Hematopoietic multipotent progenitor cell treated with erythropoietin and hydrocortisone succinate and interleukin-3 and kit ligand, for 8 days (in vitro differentiated cells): ENCODE measurements at places on chromosomes 1 and 21.
A peak's percentile ranks its signal among the peaks of the same experiment; 100 is the strongest.

GRCh38 chr1:211328084-211328694 lies 1.6 kb downstream of the TRAF5 start:
- DNase-seq, result no peak

- DNase-seq, result peak; percentile 7
Measured at GRCh38 chr1:109433322-109433721, 7.1 kb upstream of the PSMA5 start.

GRCh38 chr1:158180741-158181576 lies at the start of gene CD1D:
TSS of gene CD1D (plus strand) at chr1:158180895. CDS start at chr1:158181102, 207 bp downstream.
- peak; percentile 69 for DNase-seq

GRCh38 chr21:41526478-41527087 lies 18.6 kb upstream of the TMPRSS2 start:
- no peak for DNase-seq

- no peak for DNase-seq
Measured at GRCh38 chr21:40433538-40433937, 413.4 kb downstream of the DSCAM start.

DNA sequence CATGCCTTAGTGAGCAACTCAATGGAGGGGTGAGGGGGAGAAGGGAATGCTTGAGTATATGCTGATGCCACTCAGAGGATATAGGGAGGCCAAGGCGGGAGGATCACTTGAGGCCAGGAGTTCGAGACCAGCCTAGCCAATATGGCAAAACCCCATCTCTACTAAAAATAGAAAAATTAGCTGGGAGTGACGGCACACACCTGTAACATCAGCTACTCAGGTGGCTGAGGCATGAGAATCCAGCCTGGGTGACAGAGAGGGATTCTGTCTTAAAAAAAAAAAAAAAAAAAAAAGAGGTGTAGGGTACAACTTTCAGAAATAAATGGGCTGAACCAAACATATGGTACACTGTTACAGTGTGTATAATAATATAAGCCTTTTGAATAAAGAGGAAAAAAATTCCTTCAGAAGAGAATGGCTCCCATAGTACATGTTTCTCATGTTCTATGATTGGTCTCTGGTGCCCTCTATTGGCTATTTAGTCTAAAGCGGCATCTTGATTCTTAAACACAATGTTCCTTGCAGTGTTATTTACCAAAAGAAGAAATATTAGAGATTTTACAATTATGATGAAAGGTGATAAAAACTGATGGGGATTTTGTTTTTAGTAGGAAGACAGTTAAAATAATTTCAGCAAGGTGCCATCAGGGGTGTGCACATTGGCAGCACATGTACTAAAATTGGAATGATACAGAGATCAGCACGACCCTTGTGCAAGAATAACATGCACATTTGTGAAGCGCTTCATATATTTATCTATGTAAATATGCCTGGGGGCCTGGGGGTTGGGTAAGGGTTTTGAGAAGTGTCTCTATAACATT lies 109.8 kb downstream of the PATJ start:
- DNase-seq, result peak; percentile 81

- no peak for DNase-seq
Measured at GRCh38 chr1:16176653-16177052, 20.8 kb upstream of the EPHA2 start.

DNA sequence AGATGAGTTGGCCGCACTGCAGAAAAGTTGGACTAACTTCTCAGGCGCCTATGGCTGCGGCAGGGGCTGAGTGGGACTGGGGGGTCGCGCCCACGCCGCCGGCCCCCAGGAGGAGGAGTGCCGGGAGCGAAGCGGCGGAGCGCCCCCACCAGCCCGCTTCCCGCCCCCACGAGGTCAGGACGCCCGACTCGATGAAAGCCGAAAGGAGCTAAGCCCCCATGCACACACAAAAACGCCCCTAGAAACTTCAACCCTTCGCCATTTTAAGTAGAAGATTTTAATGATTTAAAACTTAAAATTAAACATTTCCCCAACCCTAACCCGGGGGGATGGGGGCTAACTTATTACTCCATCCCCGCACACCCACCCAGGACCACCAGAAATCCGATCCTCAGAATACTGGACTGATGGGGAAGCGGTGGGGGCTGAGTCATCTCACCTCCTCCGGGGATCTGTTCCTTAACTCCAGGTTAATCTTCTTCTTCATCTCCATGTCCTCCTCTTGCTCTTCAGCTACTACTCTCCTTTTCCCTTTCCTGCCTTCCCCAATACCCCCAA lies 539 bp downstream of the ANP32E start:
- peak; percentile 39 for DNase-seq

- peak; percentile 58 for DNase-seq
Measured at GRCh38 chr1:85612704-85613361, 32.3 kb downstream of the CCN1 start.
